Endothelial cell (in vitro differentiated cells): ENCODE measurements at places on chromosomes 6 and 20. TPM values are rescaled to one million over a fixed set of nuclear protein-coding genes. Genes with fewer than 3 reads are reported as not detected.

Gene MRPS10
- 21.9 TPM for total RNA-seq

Gene BTNL2
- total RNA-seq = not detected

Gene BMP6
- total RNA-seq = 0.97 TPM

Gene TEAD3
- 6.3 TPM for total RNA-seq

Gene CDSN
- not detected for total RNA-seq

Gene MARCKS
- total RNA-seq = 669 TPM

Gene AGPAT4
- 25.2 TPM for total RNA-seq

Gene ASIP
- not detected for total RNA-seq

Gene AGPAT1
- 93.3 TPM for total RNA-seq

Gene SULF2
- 62.1 TPM for total RNA-seq

Gene SLC17A1
- total RNA-seq = not detected

Gene C4B
- 4.6 TPM for total RNA-seq

Gene ETV7
- not detected for total RNA-seq

Gene MACROD2
- 6.4 TPM for total RNA-seq

Gene CALHM5
- total RNA-seq = 7.2 TPM

Gene SLC22A3
- total RNA-seq = 0.18 TPM

Gene CCDC170
- 0.31 TPM for total RNA-seq

Gene RHAG
- 0.46 TPM for total RNA-seq

Gene TBC1D22B
- 11.8 TPM for total RNA-seq

Gene ERVFRD-1
- total RNA-seq = not detected

Gene PIM1
- total RNA-seq = 9.6 TPM

Gene AGER
- 42.2 TPM for total RNA-seq

Gene NFYA
- total RNA-seq = 39.7 TPM

Gene DCDC2
- 0.13 TPM for total RNA-seq
